ENCODE measurements at places on chromosomes 7 and 10. TPM values are rescaled to one million over a fixed set of nuclear protein-coding genes. Genes with fewer than 3 reads are reported as not detected.

DNA sequence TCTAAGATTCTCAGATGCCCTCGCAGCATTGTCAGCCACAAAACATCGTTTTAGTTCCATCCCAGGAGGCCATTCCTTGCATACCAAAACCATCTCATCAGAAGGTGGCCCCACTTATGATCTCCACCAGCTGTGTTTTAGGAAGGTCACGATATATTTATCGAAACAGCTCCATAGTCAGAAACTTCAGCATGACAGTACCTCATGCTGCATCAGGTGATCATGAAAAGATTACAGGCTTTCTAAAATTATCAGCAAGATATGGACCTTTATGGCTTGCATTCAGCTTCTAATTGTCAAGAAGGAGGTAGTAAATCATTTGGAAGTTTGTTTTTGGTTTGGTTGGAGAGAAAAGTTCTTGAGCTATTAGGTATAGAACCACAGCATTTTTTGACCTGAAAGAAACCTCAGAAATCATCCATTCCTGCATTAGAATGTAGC, 20.0 kb downstream of the JAZF1 start:
- DNase-seq, result no peak

- DNase-seq, result no peak
These were observed 418.1 kb downstream of the ZNF716 start for GRCh38 chr7:57867884-57868701.

The ZDHHC4 gene
- total RNA-seq, result 35.3 TPM

The PNLIPRP2 gene
- not detected for total RNA-seq

DNA sequence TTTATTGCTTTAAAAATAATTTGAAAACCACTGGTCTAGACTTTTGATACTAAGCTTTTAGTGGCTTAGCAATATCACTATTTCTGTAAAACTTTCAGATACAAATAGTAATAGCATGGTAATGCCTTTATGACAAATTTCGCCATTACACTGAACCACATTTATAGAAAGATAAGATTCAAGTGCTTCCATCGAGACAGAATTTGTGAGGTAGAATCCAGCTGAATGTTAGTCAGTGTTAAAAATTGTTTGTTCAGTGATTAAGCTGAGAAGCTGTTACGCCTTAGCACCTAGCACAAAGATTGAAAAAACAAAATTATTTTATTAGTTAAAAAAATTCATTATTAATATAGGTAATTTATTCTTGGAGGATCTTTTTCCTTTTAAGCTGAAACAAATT, 36.5 kb downstream of the GNAT3 start:
- no peak for DNase-seq

- no peak for DNase-seq
These were observed 208.7 kb upstream of the ZNF32 start for GRCh38 chr10:43857206-43857930.

- no peak for DNase-seq
These were observed 82.3 kb upstream of the FAM20C start for GRCh38 chr7:109898-110556.

The INA gene
- total RNA-seq, result 0.10 TPM

DNA sequence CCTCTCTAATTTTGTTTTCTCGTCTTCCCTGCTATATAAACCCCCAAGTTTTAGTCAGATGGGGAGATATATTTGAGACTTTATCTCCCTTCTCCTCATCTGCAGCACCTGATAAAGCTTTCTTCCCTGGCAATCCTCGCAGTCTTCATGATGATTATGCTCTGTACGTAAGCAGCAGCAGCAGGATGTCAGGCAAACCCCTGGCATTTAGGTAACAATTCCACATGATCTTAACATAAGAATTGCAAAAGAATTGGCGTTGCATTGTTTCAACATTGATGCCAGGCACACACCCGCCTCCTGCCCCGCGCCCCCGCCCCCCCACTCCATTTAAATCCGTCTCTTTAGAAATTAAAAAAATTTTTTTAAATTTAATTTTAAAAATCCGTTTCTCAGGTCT, 6.1 kb downstream of the PKD1L1 start:
- no peak for DNase-seq

DNA sequence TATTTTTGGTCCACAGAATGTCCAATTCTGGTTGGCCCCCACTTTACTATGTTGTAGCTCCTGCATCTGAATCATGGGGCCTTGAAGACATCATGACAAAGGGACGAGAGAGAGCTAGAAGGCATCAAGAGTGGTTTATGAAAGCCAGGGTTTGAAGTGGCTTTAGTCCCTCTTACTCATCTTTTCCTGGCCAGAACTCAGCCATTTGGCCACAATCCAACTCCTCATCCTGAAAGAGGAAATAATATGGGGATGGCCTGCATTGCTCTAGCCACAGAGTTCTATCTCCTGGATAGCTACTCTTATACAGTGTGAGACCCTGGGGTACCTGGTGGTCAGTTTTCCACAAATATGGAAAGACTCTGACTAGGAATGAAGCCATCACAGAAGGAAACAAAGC, 418.9 kb downstream of the XPNPEP1 start:
- no peak for DNase-seq

GRCh38 chr7:69232445-69233376, 365.6 kb upstream of the AUTS2 start:
- no peak for DNase-seq

The TMEM225B gene
- 1.3 TPM for total RNA-seq

The PTEN gene
- 91.3 TPM for total RNA-seq

The HOXA10 gene
- not detected for total RNA-seq

The CCL24 gene
- total RNA-seq, result not detected

GRCh38 chr10:96670786-96671185, 49.5 kb downstream of the PIK3AP1 start:
- no peak for DNase-seq

GRCh38 chr10:96639899-96640298, 53.1 kb upstream of the TM9SF3 start:
- no peak for DNase-seq

DNA sequence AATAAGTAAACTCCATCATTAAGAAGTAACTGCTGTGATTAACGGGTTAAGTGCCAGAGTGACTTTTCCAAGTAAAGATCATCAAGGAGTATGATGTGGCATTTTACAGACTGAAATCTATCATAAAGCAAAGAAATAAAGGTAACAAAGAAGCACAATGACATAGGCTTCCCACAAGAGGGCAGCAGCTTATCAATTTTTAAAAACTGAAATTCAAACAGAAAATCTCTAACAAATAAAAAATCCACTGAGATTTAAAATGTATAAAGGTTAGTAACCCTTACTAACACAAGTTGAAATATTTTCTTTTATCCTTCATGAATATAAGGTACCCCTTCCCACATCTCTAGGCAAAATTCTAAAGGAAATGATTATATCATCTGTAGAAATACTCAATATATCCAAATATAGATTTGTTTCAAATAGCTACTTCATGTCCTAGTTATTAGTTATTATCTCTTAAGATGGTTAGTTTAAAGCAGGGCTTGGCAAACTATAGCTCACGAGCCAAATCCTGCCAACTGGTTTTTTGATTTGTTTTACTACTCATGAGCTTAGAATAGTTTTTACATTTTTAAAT, 29.2 kb downstream of the FAM3C start:
- peak; percentile 50 for DNase-seq

The PROSER2 gene
- total RNA-seq, result 0.27 TPM

The TMEM176A gene
- not detected for total RNA-seq

GRCh38 chr7:157528785-157529341, 192.1 kb downstream of the DNAJB6 start:
- no peak for DNase-seq

DNA sequence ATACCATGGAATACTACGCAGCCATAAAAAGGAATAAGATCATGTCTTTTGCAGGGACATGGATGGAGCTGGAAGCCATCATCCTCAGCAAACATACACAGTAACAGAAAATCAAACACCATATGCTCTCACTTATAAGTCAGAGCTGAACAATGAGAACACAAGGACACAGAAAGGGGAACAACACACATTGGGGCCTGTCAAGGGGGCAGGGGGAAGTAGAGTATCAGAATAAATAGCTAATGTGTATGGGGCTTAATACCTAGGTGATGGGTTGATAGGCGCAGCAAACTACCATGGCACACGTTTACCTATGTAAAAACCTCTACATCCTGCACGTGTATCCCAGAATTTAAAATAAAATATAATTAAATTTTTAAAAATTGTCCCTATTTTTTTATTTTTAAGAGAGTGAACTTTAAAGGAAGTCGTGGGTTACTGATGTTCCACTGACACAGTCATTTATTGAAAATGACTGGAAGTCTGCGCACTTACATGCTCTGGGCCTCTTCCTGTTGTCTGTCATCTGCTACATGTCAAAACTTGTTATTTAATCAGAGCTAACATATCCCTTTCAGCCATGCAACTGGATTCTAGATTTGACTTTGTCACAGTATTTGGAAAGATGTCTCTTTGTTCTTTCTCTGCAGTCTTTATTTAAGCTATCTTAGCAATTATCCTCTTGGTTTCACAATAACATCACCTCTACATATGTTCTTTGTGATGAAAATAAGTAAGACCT, 73.7 kb upstream of the ABCB5 start:
- DNase-seq, result no peak

DNA sequence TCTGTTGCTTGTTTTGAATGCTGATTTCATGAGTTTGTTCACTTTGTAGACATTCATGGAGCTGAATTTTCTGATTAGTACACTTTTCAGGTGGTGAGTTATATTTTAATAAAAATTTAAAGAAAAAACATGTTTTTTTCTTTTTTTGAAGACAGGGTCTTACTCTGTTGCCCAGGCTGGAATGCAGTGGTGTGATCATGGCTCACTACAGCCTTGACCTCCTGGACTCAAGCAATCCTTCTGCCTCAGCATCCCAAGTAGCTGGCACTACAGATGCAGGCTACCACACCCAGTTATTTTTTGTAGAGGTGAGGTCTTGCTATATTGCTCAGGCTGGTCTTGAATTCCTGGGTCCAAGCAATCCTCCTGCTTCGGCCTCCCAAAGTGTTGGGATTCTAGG, 23.7 kb downstream of the PDZD8 start:
- no peak for DNase-seq

DNA sequence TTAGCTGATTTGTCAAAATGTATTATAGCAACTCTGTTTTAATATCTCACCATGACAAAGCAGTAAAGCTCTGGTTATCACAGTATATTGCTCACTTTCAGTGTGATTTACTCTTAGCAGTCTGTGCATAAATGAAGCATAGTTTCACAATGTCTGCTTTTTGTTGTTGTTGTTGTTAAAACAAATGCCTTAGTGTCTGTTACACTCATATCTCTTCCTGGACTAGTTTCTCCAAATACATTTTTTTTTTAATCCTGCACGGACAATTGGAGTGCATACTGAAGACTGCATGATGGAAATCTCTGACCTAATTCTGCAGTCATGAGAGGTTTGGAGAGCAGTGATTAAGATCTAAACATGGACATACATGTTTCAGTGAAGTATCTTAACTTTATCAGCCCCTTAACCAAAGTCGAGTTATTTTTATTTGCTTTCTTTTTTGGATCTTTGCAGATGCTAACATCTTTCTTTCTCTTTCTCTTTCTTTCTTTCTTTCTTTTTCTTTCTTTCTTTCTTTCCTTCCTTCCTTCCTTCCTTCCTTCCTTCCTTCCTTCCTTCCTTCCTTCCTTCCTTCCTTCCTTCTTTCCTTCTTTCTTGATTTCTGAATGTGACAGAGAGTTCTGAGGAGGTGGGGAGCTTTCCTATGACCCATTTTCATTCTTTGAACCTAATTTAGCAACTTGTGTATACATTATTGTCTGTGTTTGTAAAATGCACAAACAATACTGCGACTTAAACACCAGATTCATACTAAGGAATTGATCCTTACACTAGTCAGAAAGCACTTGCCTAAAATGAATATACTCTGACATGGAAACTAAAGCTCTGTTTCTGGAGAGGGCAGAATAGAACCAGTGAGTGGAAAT, 161.5 kb upstream of the AGR3 start:
- DNase-seq, result no peak

Measured in activated CD4-positive, alpha-beta T cell treated with anti-CD3 and anti-CD28 coated beads, Interleukin-2, amount 10 ng/mL, durations not matched to agents 7 days and 5 days (primary cell).